ENCODE measurements at places on chromosomes 11 and 22.

DNA sequence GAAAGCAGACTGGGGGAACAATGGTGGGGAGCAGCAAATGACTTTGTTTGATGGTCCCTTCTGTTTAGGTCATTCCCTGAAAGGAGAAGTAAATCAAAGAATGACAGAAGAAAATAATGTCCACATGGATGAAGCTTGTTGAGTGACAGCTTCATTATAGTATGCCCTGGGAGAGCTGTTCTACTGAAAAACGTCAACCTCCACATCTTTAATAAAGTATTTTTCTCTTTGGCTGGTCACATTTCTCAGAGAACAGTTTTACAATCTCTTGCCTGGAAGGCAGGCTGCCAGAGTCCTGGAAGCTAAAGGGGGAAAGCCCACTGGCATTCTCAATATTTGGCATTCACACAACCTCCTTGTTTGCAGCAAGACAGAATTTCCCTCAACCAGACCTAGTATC lies 287.9 kb downstream of the SWAP70 start:
- no peak for DNase-seq

GRCh38 chr11:20159466-20160381 lies 551 bp downstream of the DBX1 start:
- peak; percentile 18 for DNase-seq

DNA sequence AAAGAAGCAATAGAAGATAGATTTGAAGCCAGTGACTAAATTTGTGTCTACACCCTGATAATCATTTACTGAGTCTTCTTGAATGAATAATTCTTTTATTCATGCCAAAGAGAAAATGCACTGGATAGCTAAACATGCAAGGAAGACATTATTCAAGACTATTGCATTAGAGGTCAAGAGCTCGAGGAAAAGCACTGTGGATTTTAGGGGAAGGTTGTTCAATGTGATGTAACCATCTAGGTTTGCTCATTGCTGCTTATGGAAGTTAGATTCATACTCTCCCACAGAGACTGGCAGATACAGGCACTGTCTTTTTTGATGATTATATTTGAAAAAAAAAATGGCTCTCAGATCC lies 682.1 kb downstream of the KCNA4 start:
- no peak for DNase-seq

- DNase-seq: no peak
These were observed 13.4 kb upstream of the HYLS1 start for GRCh38 chr11:125873881-125874555.

DNA sequence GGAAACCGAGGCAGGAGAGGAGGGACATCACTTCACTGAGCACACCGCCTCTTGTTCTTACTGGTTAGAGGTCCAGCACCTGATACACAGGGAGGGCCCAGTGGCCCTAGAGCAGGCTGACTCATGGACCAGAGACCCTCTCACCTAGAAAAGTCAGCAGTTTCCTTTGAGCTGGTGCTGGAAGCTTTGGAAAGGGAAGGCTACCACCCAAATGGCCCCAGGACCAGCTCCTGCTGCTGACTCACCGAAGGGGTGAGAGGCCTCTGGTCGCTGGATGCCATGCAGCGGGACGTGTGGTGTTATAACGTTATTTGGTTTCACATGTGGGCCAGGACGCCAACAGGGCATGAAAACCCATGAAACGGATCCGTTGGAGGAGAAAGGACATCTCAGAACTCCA lies 3.8 kb downstream of the NADSYN1 start:
- no peak for DNase-seq

DNA sequence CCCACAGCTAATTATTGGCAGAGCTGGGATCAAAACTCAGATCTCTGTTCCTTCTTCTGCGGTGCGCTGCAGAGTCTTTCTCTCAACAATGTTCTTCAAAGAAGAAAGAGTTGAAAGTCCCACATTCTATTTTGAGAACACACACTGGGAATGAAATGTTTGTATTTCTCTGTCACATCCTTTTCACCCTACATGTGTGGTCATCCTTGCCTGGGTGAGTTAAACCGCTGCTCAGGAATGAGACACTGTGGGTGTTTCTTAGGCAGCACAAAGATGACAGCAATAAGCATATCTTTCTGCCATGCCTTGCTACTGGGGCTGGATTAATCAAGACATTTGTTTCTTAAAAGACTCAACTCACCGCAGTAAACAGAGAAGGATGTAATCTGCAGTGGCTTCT lies 222.6 kb downstream of the LARGE1 start:
- no peak for DNase-seq

- no peak for DNase-seq
These were observed 100.1 kb downstream of the NAV2 start for GRCh38 chr11:19812710-19813109.

GRCh38 chr11:92854162-92854561 lies 115.3 kb upstream of the MTNR1B start:
- DNase-seq: no peak

DNA sequence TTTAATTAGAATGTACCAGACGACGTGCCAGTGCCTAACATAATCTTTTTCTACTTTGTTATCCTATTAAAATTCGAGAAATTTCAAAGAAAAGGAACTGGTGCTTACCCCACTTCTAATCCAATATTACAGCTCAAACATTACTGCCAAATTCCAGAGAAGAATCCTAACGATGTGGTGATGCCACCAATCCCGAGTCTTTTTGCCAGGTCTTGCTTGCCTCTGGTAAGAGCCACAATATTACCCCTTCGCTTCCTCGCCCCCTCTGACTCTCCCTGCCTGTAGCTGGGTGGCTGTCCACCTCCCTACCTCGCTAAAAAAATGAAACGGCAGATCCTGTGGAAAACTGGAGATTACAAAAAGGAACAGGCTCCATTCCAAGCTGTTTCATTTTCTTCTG lies 49.4 kb upstream of the TBCEL start:
- no peak for DNase-seq
